ENCODE measurements at places on chromosomes 2 and 18. TPM values are rescaled to one million over a fixed set of nuclear protein-coding genes. Genes with fewer than 3 reads are reported as not detected.

DNA sequence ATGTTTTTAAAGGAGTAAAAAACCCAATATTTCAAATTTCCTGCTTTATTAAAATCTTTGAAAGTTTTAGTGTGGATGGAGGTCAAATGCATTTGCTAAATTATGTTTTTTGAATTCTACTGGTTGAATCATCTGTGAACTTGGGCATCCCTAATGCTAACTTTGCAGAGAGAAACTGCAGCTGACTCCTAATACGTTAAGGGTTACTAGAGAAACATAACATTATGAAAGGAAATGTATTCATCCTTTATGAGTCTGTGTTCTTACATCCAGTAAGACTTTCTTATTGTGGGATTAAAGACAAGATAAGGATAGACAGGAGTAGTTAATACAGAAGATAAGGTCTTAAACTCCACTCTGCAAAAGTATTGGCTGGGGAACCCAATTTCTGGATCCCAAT, 140.6 kb downstream of the FAM124B start:
- no peak for DNase-seq

DNA sequence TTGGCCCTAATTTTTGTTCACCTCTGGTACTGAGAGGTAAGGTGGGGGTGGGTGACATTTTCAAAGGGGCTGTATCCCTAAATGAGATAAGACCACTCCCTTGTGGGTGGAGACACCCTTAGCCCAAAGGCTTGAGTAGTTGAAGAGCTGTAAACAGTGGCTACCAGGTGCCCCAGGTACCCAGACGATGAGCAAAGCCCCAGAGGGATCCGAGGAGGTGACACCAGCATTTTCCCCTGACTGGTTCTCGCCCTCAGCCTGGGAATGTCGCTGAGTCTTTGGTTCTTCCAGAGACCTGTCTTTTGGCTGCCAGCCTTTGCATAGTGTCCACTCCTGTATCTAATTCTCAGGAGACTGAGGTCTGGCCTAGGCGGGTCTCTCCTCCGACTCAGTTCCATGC, 36.5 kb downstream of the RRM2 start:
- no peak for DNase-seq

Gene DNAH6
- polyA plus RNA-seq, result 0.25 TPM

Gene DLGAP1
- 3.1 TPM for polyA plus RNA-seq

DNA sequence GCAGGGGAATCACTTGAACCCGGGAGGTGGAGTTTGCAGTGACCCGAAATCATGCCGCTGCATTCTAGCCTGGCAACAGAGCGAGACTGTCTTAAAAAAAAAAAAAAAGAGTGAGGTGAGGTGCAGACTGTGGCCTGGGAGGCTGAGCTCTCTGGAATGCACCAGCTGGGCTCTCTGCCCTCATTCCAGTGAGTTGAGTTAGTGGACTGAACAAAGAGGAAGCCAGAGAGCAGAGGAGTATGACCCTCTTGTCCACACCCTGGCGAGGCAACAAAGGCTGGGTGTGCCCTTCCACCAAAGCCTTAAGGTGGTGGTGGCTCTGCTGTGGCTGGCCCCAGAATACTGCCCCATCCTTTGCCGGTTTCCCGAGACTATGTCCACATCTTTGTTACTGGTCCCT, 71.3 kb upstream of the ACKR3 start:
- DNase-seq, result no peak

- DNase-seq, result peak; percentile 54
Observed at GRCh38 chr18:55319459-55320193, 268.4 kb downstream of the TCF4 start.

Gene MGAT5
- 23.4 TPM for polyA plus RNA-seq

Gene VAMP5
- 33.9 TPM for polyA plus RNA-seq

DNA sequence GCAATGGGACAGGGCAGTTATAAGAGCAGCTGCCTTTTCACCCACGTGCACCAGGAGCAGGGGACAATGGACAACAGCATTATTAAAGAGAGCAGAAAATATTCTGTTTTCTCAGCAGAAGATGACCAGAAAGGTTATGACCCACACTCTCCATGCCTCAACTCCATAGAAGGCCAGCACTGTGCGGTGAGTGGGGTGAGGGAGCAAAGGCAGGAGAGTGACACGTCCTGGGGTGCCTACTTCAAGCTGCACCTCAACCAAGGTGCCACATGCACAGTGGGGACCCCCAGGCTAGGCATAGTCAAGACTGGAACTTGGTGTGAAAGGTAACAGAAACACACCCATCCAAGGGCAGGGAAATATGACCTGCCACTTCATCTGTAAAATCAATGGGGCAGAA, 50.4 kb downstream of the POLR1A start:
- DNase-seq, result no peak

DNA sequence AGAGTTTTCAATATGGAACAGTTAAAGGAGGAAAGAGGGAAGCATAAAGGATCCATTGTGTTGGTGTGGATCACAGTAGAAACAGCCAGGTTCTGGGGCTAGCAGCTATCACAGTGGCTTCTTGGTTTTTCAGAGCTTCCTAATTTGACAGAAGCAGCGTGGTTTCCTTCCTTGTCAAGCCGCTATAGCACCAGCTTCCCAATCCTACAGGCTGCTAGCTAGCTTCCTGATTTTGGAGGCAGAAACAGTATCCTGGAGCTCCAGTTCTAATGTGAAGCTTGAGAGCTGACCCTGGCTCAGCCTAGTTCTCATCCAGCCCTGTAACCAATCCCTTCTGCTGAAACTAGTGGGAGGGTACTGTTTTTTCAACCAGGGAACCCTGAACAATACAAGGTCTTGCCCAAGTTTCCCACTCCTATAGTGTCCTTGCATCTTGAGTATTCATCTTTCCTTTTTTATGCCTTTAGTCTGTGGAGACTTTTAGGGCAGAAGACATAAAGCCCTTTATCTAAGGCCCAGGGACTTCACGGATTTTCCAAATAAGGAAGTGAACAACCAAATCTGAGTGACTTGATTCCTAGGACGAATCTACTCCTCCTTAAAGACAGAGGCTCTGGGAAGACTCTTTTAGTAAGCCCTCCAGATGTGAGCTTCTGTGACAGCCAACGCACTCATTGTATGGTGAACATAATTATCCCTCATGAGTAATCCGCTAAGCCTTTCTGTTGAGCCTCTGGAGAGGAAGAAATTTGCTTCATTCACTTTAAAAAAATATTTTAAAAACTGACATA, 33.8 kb downstream of the CCDC93 start:
- DNase-seq, result no peak

GRCh38 chr2:9990736-9991135, 39.2 kb downstream of the GRHL1 start:
- DNase-seq, result no peak

GRCh38 chr18:75200605-75201280, 8.2 kb downstream of the PTGR3 start:
- peak; percentile 83 for DNase-seq

Gene CD8B
- not detected for polyA plus RNA-seq

DNA sequence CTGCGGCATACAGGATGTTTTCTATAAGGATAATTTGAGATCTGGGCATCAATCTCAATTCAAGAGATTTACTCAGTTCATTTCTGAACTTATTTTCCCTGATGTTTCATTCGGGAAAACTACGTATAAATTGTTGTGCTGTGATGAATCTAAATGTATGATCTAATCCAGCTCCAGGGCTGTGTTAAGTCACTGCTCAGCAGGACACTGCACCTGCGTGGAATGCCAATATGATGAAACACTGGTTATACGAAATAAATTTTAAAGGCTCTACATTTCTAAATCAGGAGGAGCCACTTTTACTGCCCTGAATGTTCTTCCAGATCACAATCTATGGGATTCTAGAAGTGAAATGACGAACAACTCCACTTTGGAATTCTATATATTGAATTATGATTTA, 259.0 kb downstream of the HNMT start:
- DNase-seq, result no peak

- no peak for DNase-seq
Observed at GRCh38 chr2:68240446-68240845, 11.9 kb downstream of the PPP3R1 start.

Gene SERPINB12
- 0.58 TPM for polyA plus RNA-seq

GRCh38 chr2:97718051-97718882, 4.9 kb downstream of the ZAP70 start:
- DNase-seq, result no peak

Gene FAHD2B
- polyA plus RNA-seq, result 5.9 TPM

GRCh38 chr18:64993695-64994094, 757.1 kb upstream of the CDH7 start:
- no peak for DNase-seq

Gene NBEAL1
- polyA plus RNA-seq, result 6.6 TPM
